Urothelium cell line (cell line): ENCODE measurements at places on chromosomes 5 and 9.

GRCh38 chr9:26066237-26066636, 388.0 kb upstream of the TUSC1 start:
- DNase-seq = no peak

GRCh38 chr9:95239071-95239470, 78.4 kb downstream of the FANCC start:
- no peak for DNase-seq

GRCh38 chr9:130608554-130609134, 29.3 kb downstream of the FUBP3 start:
- DNase-seq = no peak

GRCh38 chr5:39195198-39195826, 24.1 kb downstream of the FYB1 start:
- no peak for DNase-seq

GRCh38 chr5:8908055-8908683, 637.7 kb downstream of the SEMA5A start:
- DNase-seq = peak; percentile 67

DNA sequence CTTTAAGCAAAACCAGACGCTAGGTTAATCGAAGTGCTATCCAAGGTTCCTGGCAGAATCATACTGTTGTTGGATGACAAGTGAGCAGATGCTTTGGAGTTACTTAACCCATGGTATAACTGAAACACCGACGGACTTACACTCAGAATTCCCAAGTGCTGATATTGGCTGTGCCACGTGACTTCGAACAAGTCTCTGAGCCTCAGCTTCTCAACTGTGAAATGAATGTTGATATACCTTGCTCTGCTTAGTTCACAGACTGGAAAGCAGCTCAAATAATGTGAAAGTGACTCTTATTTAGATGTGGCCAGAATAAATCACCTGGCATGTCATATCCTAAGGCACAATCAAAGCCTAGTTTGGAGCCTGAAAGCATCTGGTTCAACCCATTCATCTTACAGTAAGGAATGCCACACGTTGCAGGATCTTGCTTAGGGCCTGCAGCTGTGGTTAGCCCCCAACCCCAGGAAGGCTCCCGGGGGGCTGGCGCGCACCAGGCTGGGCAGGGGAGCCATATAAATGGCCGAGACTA, 759 bp downstream of the GEMIN5 start:
- DNase-seq = no peak

- DNase-seq = no peak
These were observed 34.8 kb downstream of the THBS4 start for GRCh38 chr5:80069918-80070318.

DNA sequence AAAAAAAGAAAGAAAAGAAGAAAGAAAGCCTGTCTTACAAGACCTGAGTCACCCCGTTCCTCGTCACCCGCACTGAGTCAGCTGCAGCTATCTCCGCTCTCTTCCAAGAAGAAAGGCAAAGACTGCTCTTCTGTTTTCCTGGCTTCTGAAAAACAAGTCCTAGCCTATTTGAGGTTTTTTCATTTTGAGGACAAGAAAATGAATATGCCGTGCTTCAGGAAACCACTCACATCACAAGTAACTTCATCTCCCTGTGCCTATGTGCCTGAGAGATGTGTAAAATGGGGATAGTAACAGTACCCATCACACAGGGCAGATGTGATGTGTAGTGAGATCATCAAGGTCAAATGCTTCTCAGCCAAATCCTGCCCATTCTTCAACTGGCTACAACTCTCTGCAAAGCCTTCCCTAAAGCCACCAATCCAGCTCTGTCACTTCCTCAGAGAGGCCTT, 78.4 kb downstream of the GLDC start:
- peak; percentile 42 for DNase-seq

GRCh38 chr5:163248871-163249270, 188.5 kb upstream of the CCNG1 start:
- no peak for DNase-seq

- peak; percentile 78 for DNase-seq
These were observed 587 bp downstream of the UBE2R2 start for GRCh38 chr9:33817327-33818166.

GRCh38 chr5:172385010-172385563, 69.2 kb downstream of the SH3PXD2B start:
- DNase-seq = no peak

- DNase-seq = no peak
These were observed 64.3 kb downstream of the CPLANE1 start for GRCh38 chr5:37184748-37185364.

GRCh38 chr5:97162045-97162444, 19.6 kb upstream of the LIX1 start:
- DNase-seq = peak; percentile 42

DNA sequence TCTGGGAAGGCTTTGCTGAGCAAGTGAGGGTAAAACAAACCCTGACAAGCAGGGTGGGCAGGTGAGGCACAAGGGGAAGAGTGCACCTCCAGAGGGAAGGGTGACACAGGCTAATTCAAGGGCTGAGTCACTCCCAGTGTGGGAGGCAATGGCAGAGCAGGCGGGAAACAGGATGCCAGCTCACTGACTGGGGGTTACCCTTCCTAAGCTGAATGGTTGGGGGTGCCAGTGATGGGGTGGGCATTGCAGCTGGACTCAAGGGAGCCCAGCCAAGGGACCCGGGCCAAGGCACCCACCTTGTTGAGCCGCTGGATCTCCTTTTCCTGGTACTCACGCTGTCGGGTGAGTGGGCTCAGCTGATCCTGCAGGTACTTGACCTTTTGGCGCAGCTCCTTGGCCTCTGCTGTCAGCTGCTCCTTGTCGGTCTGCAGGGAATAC, 18.4 kb downstream of the GPX3 start:
- DNase-seq = no peak

DNA sequence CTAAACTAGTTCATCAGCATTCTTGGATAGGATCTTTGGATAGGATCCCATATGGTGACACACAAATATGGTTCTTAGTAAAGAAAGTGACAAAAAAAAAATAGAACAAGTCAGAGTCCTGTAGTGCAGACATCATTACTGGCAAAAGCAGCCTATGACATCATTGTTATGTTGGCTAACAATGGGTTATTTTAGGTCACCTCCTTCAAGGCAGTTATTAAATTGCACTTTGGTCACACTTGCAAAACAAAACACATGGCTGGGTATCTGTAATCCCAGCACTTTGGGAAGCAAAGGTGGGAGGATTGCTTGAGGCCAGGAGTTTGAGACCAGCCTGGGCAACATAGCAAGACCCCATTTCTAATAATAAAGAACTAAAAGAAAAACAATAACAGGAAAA, 185.9 kb downstream of the KIAA0825 start:
- peak; percentile 17 for DNase-seq
